ENCODE measurements at places on chromosomes 5 and 9. TPM values are rescaled to one million over a fixed set of nuclear protein-coding genes. Genes with fewer than 3 reads are reported as not detected.

- DNase-seq: no peak
Measured at GRCh38 chr5:52684051-52684450, 103.7 kb upstream of the ITGA1 start.

Gene SNX24
- 2.3 TPM for total RNA-seq

DNA sequence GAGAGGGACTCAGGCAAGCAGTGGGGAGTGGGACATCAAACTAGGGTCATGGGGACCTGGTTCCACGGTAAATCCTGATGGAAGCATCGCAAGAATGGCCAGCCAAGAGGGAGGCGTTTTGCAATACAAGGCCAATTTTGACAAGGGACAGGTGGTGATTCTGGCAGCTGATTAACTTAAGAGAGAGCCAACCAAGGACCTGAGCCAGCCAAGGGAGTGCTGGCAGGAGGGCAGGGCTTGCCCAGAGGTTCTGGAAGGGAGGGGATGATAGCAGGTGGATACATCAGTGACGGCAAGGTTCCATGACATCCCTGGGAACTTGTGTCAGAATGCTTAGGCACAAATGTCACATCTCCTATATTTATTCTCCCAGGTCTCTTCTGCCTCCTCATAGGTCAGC, 32.8 kb upstream of the PUM3 start:
- no peak for DNase-seq

DNA sequence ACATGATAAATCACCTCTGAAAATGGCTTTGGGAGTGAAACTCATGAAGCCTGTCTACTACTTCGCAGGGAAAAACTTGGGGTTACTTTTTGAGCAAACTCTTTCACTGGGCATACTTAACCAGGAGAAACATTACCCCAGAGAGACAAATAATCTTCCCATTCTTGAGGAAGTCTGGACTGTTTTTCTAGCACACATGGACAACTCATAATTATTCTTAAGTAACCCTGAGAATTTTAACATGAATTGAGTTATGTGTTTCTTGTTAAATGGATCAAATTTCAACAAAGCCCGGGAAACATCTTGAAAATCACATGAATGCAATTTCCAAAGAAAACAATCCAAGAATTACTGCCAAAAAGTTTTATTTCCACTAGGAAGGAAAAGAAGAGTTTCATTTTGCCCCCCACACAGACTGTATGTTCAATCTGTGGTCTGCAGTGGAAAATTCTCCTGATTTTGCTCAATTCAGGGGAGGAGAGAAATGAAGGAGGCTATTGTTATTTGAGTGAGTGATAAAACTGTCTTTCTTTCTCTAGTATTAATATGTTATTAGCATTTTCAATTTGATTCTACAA, 564.8 kb upstream of the CLINT1 start:
- DNase-seq: no peak

DNA sequence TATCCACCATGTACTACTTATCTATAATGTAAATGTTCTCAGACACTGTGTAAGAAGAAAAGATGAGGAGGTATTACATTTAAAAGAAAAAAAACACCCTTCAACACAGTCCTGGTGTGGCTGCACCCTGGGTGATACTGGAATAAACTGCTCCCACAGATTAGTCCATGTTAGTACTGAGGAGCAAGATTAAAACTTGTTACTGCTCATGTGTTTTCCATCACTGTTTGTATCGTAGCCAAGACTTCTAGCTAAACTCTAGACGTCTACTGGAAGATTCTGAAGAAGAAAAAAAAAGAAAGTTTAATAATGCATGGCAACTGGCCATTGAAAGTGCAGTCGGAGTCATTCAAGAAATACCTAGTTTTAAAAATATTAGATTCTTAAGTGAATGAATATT, at the start of gene ASPN:
TSS of gene ASPN (minus strand) at position 178 of the 400 bp plus-strand sequence.
- DNase-seq: no peak

DNA sequence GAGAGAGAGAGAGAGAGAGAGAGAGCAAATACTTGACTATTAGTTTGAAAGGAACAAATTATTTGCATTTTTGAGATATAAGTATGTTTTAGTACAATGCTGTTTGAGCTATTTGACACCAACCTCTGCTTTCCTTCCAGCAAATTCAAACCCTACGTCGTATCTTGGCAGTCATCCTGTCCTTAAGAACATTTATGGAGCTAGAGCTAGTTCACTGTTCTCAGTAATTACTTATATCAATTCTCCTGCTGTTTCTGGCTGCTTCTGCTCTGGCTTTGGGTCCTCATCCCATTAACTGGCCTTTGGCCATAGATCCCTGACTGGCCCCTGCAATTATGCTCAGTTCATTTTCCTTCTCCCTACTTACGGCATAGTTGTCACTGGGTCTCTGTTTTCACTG, 19.9 kb upstream of the ERAP2 start:
- no peak for DNase-seq

DNA sequence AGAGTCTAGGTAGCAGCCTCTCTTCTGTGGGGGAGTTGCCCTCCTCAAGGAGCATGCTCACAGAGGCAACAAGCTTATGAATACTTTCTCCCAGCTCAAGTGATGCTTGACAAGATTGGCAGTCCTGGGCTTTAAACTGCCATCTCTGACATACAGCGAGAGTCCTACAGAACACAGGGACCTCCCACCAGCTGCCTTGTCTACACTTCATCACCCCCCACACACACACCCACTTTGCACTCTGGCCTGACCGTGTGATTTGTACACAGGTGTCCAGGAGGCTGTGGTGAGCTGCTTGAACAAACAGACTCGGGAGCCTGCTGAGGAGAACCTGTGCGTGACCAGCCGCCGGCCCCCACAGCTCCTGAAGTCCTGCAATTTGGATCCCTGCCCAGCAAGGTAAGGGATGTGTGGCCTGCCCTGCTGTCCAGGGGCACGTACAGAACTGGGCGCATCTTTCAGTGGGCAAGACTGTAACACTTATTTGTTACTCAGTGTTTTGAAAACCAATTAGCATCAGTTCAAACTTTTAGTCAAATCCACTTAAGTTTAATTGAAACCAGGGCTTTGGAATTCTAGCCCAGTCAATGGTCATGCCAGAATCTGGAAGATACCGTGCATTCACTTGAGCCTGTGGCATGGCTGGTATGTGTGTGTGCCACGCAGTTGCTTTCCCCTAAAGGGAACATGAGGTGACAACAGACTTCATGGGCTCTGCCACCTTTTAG, 247.5 kb downstream of the ADAMTSL1 start:
- DNase-seq: no peak
